GM23338 (cell line): ENCODE measurements at places on chromosomes 5 and 9.

DNA sequence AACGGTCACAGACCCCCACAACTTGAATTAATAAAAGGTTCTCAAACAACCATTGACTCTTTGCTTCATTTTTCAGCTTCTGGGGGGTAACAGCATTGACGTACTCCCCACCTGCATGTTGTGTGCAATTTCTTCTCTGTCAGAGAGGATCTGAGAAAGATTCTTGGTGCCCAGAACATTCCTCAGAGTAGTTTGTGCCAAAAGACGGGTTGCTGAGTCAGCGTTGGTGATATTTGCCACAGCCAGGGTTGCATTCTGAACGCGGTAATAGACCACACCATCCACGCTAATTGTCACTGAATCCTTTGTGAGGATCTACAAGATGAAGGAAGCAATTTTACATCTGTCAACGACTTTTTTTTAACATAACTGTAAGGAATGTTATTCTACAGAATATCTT lies 21.0 kb downstream of the STOM start:
- no peak for DNase-seq

- no peak for DNase-seq
These were observed 293.8 kb downstream of the CCDC171 start for GRCh38 chr9:15846611-15847010.

DNA sequence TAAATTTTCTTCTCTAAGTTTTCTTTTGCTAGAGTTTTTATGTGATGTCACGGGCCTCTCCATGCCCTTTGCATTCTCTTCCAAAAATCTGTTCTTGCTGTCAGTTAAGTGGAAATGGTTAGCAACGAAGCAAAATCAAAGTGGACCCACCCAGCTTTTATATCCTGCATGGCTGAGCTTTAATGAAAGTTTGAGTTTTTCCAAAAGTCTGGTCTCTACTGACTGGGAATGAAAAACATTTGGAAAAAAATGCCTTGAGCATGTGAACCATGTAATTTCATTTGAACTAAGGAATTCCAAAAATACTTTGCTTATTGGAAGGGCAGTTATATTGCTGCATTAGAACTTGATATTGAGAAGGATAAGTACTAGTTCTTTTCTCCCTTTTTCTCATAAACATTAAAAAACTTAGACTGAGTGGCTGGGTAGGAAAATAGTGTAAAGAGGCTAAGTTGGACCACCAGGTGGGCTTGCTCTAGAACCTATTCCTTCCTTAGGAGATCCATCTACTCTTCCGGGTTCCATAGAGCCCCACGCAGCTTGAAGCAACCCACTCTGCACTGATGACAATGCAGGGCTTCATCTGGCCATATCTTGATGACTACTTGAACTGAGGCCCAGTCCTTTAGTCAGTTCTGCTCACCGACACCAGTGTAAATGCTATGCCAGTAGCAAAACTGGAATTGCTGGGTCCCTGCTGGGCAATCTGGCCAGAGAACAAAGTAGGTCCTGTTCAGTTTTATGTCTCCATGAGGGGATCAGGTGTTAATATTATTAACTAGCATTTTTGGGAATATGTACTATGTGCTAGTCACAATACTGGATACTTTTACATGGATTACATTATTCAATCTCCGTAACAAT lies 17.4 kb upstream of the RIC1 start:
- no peak for DNase-seq

DNA sequence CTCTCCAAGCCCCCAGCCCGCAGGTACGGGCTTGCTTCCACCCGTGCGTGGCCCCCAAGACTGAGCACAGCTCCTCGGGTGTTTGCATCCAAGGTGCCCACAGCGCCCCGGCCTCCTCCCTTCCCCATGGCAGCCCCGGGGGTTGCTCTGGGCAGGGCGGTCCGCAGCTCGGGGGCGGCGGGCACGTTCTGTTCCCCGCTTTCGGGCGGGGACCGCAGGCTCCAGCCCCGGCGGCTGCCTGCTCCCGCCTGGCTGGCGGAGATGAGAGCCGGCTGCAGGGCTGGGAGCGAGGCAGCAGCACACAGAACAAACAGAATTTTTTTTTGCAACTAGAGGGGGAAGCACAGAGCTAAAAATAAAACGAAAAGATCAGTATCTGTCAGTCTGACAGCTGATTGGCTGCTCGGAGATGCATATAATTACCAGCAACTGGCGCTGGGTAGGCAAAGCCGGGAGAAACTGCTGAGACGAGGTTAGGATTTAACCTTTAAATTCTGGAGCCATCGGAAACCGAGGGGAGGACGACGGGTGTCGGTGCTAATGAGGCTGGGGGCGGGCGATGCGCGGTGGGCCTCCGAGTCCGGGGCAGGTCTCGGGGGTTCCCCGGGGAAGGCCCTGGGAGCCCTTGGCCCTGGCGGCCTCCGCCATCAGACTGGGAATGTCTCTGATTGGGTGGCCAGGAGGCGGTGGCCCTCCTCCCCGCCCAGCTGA lies 142.7 kb upstream of the IER5L start:
- DNase-seq = peak; percentile 82

GRCh38 chr5:35482167-35482755 lies 135.4 kb upstream of the SPEF2 start:
- peak; percentile 42 for DNase-seq

DNA sequence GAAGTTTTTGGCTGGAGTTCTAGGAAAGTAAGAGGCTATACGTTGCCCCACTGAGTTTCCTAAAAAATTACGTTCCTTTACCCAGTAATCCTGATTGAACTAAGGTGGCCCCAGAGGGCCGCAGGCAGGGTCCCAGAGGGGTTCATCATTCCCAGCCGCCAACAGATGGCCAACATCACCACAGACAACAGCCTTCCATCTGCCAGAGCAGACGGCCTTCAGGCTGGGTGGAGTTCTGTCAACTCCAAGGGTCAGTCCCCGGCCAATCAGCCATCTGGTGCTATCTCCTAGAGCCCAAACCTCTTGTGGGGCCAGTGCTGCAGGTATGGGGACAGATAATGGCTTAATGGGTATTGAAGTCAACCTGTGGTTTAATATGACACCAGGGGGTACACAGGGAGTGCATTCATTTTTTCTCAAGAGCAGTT lies 30.4 kb downstream of the TBC1D2 start:
- DNase-seq = no peak

DNA sequence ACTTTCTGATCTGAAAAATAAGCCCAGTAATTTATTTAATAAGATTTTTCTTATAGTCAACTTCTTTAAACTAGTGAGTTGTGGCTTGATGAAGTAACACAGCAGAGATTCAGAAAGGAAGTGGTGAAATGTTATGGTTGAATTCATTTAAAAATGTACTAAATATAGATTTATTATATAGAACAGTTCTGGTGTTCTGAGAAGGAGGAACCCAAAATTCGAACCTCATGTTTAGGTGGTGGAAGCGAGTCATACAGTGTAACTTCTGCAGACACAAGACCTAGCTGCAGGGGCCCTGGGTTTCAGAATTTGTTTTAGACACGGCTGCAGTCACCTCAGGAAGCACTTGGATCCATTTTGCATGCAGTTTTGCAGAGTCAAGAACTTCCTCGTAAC lies 188.2 kb downstream of the TRIO start:
- no peak for DNase-seq

- DNase-seq = no peak
These were observed 419.6 kb downstream of the EFNA5 start for GRCh38 chr5:107251151-107251550.

DNA sequence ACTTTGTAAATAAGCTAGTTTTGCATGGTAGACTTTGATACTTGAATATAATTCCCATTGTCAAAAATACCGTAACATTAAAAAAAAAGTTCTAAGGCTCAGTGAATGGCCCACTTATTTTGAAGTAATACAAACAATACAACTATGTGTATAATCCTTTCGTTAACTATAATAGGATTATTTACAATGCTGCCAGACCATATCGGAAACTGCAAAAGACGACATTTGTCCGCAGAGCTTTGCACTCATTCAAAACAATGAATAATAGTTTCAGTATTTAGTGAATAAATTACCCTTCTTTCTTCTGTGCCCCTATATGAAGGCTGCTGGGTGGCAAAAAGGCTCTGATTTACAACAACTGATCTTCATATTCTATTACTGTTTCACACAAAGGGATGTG lies 121.8 kb downstream of the DROSHA start:
- DNase-seq = no peak

DNA sequence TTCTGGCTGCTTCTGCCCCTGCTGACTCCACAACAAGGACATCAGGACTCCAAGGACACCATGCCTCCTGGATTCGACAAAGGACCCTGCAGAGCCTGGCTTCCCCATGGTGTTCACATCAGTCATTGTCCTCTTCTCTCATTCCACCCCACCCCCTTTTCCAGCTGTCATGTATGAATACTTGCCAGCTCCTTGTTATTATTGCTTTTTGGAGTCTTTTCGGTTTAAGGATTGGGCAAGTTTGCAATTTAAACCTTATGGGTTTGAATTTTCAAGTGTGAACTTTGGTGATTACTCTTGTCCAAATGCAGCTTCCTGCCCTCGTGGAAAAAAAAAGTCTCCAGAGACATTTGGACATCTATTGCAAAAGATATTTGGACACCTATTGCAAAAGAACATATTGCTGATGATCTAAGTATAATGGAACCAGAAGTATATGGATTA lies 14.2 kb upstream of the LVRN start:
- DNase-seq = no peak

DNA sequence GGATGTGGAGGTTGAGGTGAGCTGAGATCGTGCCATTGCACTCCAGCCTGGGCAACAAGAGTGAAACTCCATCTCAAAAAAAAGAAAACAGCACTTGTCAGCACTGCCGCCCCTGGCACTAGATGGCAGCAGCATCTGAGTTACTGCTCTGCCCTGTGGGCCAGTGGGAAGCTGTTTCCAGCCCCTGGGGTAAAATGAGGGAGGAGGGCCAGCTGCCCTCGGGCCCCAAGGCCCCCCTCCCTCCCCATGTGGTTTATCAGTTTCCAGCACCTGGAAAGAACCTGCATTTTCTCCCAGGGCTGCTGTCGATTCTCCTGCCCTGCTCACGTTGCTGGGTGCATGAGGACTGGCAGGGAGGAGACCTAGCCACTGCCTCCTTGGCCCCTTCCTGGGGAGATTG lies 13.2 kb upstream of the CEL start:
- peak; percentile 46 for DNase-seq

- DNase-seq = no peak
These were observed 62.6 kb downstream of the ANKRD55 start for GRCh38 chr5:56170557-56170956.

GRCh38 chr9:97518909-97519307 lies 17.4 kb downstream of the TMOD1 start:
- no peak for DNase-seq

DNA sequence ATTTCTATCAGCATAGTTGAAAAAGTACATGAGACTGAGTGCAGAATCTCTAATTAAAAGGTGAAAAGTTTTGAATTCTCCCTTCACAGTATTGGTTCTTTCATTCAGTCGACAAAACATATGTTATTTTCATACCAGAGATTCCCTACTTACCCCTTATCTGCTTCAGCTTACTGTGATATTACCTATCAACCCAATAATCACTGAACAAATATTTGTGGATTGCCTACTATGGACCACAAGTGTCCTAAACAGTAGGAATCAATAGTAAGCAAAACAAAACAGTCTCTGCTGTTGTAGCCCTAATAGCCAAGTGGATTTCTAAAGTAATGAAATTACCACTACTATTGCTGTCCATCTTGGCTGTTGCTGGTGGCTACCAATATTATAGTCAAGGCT lies 11.5 kb downstream of the CCDC152 start:
- no peak for DNase-seq

- no peak for DNase-seq
These were observed 180.7 kb downstream of the KDM4C start for GRCh38 chr9:6938447-6938846.

- peak; percentile 86 for DNase-seq
These were observed 222.3 kb downstream of the GLIS3 start for GRCh38 chr9:4077499-4078102.

DNA sequence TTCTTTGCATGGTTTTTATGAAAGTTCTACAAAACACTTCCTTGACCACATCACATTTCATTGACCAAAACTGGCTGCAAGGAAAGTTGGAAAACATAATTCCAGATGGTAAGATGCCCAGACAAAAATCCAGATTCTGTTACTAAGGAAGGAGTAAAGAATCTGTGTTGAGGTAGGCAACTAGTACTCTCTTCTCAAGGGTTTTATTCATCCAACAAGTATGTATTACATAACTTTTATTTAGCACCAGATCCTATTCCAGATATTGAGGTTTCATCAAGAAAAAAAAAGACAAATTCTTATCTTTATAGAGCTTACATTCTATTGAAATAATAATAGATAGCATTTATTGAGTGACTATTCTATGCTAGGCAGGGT lies 43.2 kb upstream of the UGCG start:
- DNase-seq = no peak
